Epithelial cell of esophagus (primary cell): ENCODE measurements at places on chromosomes 11 and 22.
A peak's percentile ranks its signal among the peaks of the same experiment; 100 is the strongest.

GRCh38 chr22:23154461-23154860, 9.2 kb downstream of the RAB36 start:
- DNase-seq, result no peak

GRCh38 chr11:11978792-11979487, 29.5 kb downstream of the DKK3 start:
- no peak for DNase-seq

DNA sequence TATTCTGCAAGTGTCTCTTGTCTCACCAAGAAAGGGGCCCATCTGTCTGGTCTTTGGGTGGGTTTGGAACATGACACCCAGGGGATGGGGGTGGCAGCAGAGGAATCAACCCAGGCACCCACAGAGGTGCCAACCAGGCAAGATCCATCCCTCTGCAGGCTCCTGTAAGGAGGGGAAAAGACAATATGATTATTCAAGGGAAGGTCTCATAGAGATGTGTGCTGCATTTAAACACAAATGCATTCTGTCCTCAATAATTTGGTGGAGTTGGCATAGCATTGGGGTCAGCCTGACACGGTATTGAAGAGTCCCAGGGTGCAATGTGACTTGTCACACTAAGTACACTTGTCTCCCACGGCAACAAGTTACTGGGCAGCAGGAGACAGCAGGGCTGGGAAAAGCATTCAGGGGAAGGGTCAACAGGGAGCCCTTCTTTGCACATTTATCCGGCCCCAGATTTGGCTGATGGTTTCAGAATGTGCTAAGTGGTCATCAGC, 33.1 kb upstream of the SPON1 start:
- no peak for DNase-seq

DNA sequence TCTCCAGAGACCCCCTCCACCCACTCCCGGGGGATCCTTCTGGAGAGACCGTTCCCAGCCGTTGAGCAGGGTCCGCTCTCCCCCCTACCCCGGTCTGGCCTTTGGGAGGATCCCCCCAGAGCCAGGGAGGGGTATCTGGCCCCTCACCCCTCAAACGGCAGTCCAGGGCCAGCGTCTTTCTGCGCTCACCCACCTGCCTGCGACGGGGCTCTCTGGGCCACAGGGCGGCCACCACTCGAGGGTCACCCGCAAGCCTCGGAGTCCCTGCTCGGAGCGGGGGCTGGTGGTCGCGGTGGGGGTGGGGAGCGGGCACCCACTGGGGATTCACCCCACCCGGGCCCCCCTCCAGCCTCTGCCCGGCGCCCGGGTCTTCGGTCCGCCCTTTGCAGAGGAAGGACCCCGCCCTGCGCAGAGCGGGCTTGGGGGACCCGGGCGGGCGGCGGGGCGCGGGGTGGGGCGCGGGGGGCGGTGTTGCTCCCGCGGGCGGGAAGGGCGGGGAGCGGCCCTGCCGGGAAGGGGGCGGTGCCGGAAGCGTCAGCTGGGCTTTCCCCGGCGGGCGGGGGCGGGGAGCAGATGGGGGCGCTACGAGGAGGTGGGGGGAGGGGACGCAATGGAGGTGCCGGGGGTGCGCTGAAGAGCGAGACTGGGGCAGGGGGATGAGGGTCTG, 16.6 kb downstream of the CRELD2 start:
- peak; percentile 36 for DNase-seq

GRCh38 chr22:41762980-41763779, 37.3 kb upstream of the CCDC134 start:
- DNase-seq, result peak; percentile 82

DNA sequence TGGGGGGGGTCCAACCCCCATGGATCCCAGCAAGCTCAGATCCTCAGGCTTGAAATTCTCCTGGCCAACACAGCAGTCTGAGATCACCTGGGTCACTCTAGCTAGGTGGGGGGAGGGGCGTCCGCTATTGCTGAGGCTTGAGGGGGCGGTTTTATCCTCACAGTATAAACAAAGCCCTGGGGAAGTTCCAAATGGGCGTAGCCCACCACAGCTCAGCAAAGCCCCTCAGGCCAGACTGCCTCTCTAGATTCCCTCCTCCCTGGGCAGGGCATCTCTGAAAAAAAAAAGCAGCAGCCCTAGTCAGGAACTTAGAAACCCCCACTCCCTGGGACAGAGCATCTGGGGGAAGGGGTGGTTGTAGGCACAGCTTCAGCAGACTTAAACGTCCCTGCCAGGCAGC, 16.7 kb downstream of the TRPC6 start:
- DNase-seq, result no peak

DNA sequence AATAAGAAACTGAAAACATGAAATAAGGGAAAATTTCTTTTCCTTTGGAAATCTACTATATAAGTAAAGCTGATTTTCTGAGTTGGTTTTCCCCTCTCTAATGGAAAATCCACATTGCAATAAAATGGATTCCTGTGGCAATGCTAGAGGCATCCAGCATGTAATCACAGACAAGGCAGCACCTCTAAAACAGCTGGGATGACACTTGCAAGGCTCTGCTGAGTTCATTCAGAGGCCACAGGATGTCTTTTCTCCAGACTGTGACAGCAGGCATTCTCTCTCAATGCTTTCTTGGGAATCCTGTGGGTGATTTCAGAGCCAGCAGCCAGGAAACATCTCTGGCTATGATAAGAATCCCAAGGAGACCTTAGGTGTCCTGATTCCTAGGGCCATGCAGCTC, 201.3 kb upstream of the BLID start:
- no peak for DNase-seq

DNA sequence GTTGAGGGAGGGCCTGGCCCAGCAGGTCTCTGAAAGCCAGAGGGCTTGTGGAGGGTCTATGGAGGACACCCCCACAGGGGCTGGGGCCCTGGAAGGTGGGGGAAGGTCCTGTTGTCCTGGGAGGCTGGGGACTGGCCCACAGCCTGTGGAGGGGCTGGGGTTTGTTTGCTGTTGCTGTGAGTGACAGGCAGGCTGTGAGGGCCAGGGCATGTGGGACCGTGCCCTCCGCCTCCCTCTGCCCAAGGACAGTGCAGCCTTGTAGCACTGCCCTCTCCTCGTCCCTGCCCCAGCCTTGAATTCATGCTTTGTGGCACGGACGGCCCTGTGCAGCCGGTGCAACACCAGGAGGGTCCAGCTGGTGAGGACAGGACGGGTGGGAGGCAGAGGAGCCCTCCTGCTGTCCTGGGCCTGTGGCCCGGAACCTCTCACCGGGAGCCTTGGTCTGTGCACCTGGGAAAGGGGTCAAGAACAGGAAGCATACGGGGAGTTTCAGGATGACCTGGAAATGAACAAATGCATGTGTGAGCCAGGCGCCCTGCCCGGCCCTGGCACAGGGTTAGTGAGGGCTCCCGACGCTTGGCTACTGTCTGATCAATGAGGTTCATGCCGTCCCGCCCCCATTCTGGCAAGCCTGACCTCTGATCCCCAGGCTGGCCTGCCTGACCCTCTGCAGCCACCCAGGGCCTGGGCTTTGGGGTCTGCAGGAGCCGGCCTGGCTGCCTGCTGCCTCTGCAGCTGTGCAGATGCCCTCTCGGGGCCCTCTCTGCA, 37.4 kb upstream of the PRODH start:
- DNase-seq, result no peak

DNA sequence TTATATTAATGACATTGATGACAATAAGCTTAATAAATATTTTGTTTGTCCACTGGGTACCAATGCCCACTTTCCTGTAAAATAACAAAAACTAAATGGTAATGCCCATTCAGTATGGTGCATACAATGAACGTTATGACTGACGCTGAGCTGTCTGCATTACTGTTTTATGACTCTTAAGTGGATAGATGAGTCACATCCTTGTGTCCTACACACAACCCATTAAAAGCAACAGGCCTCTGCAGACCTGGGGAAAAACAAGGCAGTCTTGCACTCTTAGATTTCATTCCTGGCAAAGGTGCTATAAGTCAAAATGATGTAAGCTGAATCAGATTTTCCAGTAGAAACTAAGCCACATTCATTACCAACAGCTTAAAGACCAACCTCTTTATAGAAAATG, 176.3 kb upstream of the TMEM45B start:
- peak; percentile 99 for DNase-seq

DNA sequence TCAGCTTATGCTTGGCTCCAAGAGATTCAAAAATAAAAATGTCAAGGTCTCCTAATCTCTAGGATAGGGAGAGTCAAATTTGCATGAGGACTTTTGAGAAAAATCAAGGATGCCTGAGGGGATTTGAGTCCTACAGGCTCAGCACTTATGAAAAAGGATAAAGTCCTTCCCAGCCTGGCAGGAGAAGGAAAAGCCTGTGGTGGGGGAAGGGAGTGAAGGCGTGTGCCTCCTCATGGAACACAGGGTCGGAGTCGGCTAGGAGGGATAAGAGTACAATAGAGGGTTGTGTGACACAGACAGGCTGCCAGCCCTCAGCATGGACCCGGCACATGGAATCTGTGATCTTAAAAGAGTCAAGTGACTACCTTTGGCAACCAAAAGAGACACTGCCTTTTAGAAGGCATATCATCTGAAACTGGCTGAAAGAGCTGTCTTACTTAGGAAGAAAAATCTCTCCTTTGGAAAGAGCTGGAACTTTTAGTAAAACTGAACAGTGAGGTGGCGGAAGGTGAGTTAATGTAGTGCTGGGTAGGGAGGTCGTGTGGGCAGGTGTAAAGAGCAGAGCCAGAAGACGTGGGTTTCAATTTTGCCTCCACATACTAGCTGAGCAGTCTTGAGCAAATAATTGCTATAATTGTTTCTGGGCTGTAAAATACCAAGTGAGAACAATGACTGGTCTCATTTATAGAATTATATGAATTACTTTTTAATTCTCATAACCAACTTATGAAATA, 58.8 kb upstream of the RDX start:
- no peak for DNase-seq

DNA sequence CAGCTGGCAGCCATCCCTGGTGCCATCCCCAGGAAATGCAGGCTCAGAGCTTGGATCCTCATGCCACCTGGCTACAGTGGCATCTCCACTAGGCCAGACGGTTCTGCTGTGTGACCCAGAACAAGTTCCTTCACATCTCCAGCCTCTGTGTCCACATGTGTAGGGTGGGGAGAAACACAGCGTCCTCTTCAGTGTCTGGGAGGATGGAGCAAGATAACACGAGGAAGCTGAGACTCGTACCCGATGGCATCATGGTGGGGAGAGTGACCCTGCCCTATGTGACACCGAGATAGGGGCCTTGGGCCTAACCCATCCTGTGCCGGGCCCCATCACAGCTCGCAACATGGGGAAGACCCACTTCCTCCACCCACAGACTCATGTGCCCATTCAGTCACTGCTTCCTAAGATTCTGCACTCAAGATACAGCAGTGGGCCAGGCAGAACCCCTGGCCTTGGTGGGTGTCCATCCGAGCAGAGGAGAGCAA, 78.5 kb downstream of the MORC2 start:
- DNase-seq, result no peak

- no peak for DNase-seq
Measured at GRCh38 chr11:8055836-8056526, 25.0 kb upstream of the TUB start.

DNA sequence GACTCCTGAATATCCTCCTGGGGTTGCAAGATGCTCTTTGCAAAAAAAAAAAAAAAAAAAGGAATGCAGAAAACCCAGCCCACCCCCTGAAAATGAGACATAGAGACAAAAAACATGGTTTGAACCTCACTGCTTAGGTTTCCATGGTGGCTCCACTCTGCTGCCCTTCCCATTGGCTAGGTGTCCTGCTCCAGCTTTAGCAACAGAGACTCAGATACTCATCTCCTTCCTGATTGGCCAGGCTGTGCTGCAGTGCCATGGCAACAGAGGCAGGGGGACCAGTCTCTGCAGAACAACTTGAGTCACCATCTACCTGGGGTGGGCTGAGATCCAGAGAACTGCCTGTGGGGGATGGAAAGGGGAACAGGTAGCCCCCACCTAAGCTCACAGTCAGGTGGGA, 17.4 kb upstream of the YWHAH start:
- DNase-seq, result peak; percentile 34

DNA sequence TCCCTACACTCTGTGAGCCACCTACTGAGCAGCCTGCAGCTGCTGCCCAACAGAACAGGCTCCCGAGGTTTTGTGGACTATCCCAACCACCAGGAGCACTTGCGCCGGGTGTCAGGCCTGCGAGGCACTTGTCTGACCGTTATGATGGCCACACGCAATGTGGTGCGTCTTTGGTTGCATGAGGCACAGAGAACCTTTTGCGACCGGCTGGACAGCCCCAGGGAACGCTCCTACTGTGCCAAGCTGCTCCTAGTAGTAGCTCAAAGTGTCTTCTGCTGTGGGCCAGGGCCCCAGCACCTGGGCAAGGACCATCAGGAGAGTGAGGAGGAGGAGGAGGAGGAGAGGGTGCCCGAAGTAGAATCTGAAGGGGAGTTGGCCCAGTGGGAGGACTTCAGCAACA, 46.4 kb downstream of the RRP8 start:
- no peak for DNase-seq

GRCh38 chr11:123434262-123434661, 4.2 kb downstream of the GRAMD1B start:
- DNase-seq, result peak; percentile 15

- no peak for DNase-seq
Measured at GRCh38 chr22:35981900-35982299, 46.7 kb downstream of the RBFOX2 start.

DNA sequence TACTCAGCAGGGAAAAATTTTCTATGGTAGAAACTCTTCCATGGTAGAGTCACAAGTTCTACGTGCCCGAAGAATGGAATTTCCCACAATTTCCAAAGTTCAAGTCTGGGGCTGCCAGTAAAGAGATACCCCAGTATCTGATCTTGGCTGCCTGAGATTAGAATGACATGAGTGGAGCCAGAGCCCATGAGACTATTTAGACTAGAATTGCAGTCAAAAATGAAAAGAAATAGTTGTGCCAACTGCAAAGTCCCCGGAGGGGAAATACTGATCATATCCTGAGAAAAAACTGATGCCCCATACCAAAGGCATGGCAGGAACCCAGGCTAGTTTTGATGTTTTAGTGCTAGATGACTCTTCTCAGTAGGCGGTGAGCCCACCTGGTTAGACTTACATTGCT, 11.2 kb downstream of the MAJIN start:
- DNase-seq, result no peak

GRCh38 chr11:66854729-66855211, 2.1 kb upstream of the LRFN4 start:
- no peak for DNase-seq

- DNase-seq, result peak; percentile 22
Measured at GRCh38 chr11:78030429-78031325, 7.6 kb upstream of the KCTD14 start.

- DNase-seq, result no peak
Measured at GRCh38 chr22:21067901-21068680, 22.3 kb downstream of the LRRC74B start.

GRCh38 chr11:57410287-57410686, 16.6 kb downstream of the SLC43A3 start:
- DNase-seq, result peak; percentile 73

GRCh38 chr11:17812091-17812864, 77.7 kb downstream of the KCNC1 start:
- peak; percentile 41 for DNase-seq
